Activated T-helper 17 cell treated with anti-CD3 and anti-CD28 coated beads, Interleukin-2, amount 50 U/mL, for 72 hours (primary cell): ENCODE measurements at places on chromosomes 16 and 17. TPM values are rescaled to one million over a fixed set of nuclear protein-coding genes. Genes with fewer than 3 reads are reported as not detected.

GRCh38 chr16:84848986-84849634, 29.3 kb downstream of the CRISPLD2 start:
- no peak for ATAC-seq

Gene KRT16
- not detected for total RNA-seq

DNA sequence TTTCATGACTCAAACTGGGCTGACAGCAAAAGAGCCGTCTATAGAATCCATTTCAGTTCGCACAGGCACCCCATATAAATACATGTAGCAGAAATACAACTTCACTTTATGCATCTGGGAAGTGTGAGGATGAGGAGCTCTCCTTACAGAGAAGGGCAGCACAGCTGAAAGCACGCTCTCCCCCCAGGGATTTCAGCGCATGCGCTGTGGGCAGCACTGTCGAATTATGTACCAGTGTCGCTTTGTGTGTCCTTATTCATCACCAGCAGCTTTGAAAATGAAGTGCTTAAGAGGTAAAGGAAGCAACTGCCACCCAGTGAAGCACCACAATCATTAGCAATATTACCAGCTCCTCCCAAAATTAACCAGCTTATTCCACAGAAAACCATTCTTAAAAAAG, 39.9 kb downstream of the CEP95 start:
- no peak for ATAC-seq

Gene YPEL3
- total RNA-seq: 107 TPM

GRCh38 chr17:50311112-50311460, 34.8 kb upstream of the XYLT2 start:
- peak; percentile 85 for ATAC-seq

Gene GPR139
- total RNA-seq: not detected

Gene CCDC78
- total RNA-seq: 4.3 TPM

Gene C16orf74
- not detected for total RNA-seq

DNA sequence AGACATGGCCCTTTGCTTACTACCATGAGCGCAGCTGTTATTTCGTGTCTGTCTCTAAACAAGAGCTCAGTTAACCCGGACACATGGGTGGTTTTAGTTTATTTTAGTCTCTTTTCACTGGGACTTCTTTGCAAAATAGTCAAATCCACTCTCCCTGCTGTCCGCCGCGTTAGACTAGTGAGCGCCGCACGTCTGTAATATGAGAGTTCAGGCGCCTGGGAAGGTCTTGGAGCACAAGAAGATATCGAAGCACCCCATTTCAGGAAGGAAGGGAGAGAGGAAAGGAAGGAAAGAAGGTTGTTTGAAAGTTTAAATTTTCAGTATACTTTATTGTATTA, 111.0 kb upstream of the CHMP6 start:
- no peak for ATAC-seq

DNA sequence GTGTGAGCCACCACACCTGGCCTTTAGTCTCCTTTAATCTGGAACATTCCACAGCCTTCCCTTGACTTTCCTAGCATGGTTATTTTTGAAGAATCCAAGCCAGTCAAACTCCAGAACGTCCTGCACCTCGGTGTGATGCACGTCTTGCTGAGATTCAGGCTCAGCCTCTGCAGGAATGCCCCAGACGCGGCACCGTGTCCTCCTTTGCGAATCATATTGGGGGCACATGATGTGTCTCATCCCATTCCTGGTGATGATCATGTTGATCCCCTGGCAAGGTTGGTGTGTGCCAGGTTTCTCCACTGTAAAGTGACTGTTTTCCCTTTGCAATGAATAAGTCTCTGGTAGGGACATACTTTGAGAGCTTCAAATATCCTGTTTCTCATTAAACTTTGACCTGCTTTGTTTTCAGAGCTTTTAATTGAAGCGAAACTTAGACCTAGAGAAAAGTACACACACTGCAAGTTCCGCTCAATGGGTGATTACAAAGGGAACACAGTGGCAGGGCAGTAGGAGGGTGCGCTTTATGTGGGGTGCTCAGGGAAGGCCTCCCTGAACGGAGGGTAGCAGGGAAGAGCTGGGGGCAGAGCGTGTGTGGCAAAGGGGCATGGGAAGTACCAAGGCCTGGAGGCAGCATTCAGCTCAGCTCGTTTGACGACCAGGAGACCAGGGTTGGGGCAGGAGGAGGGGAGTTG, 9.6 kb upstream of the ATP2C2 start:
- no peak for ATAC-seq

GRCh38 chr16:76532188-76532973, 255.2 kb downstream of the CNTNAP4 start:
- ATAC-seq: no peak

Gene WNT3
- total RNA-seq: not detected

DNA sequence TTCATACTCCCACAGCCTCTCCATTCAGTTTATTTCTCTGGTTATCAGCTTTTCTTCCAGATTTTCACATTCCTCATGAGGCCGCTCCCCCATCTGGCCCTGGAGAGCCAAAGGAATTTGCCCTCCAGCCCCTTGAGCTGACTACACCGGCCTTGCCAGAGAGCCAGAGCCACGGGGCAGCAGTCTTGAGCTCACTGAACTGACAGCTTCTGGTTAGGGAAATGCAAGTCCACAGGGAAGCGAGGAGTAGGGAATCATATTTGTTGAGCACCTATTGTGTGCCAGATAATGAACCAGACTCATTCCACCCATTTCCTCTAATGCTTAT, 102.4 kb downstream of the ABCC12 start:
- ATAC-seq: no peak

GRCh38 chr17:81301195-81302144, 6.4 kb upstream of the SLC38A10 start:
- ATAC-seq: no peak
